ENCODE measurements at places on chromosomes 2 and 18. TPM values are rescaled to one million over a fixed set of nuclear protein-coding genes. Genes with fewer than 3 reads are reported as not detected.

GRCh38 chr2:159267921-159268320 lies 18.6 kb downstream of the WDSUB1 start:
- no peak overlapping the region for H3K4me3 ChIP-seq
- no peak overlapping the region for H3K27ac ChIP-seq

DNA sequence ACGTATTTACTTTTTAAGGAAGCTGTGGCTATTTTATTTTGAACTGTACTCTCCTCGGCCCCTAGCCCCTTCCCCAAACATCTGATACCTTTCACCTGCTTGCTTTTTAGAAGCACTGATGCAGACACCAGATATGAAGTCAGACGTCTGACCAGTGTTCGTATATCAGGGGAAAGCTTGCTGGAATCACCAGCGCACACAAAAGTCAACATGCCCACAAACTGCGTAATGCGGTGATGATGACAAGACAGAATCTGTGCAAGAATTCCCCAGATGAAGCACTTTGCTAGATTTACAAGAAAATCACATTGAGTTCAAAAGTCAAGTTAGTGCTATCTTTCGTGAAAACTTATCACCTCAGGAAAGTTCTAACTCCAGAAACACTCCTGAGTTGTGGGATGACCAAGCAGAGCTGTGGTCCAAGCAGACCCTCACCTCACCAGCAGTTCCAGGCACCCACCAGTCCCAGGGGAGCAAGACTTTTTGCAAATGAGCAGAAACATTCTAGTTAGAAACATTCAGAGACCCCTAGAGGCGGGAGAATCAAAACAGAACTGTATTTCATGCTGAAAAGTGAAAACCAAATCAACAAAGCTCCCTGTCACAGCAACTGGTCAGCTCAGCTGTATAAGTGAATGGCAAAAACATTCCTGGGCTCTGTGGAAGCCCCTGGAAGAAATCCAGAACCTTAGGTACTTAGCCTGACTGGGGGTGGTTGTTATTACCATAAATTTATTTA lies 55.7 kb downstream of the INO80C start:
- H3K27ac ChIP-seq: no peak overlapping the region
- no peak overlapping the region for H3K4me3 ChIP-seq

GRCh38 chr2:46320141-46320567 lies 22.9 kb downstream of the EPAS1 start:
- no peaks in the 10 kb centered on the region for H3K27me3 ChIP-seq
- peaks cover 99% of the 10 kb centered on the region for H3K4me1 ChIP-seq
- no peak overlapping the region for H3K4me3 ChIP-seq
- peaks cover 3% of the 10 kb centered on the region for H3K36me3 ChIP-seq

DNA sequence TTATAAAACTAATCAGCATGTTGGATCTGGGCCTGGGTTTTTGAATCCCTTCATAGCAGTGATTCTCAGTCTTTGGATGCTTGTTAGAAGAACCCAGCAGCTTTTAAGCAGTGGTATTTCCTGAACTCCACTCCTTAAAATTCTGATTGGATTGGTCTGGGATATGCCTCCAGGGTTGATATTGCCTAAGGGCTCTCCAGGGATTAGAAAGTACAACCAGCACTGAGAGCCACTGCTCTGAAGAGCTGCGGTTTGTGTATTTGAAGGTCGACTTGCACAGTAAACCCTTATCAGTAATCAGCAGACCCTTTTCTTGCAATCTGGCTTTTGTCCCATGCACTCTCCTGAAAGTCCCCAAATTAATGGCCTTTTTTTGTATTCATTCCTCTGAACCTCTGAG lies 17.0 kb upstream of the RBMS1 start:
- H3K27me3 ChIP-seq: peaks cover 21% of the 10 kb centered on the region
- no peak overlapping the region for H3K27ac ChIP-seq
- H3K36me3 ChIP-seq: no peaks in the 10 kb centered on the region
- H3K4me1 ChIP-seq: peaks cover 15% of the 10 kb centered on the region
- no peak for DNase-seq

DNA sequence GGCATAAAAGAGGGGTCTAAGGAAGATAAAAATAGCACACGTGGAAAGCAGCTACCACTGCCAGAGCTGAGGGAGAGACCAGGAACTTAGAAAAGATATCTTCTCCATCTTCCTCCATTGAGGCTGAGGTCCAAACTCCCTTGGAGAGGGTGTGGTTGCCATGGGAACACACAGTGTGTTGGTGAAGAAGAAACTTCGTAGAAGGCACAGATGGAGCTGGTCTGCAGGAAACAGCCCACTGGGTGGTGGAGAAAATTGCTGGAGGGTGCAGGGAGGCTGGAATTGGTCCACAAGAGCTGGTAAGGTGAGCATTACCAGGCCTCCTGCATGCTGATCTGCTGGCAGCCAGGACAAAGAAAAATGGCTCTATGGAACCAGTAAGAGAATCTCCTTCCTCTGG lies 191.0 kb downstream of the HRH4 start:
- no peak overlapping the region for H3K4me3 ChIP-seq
- no peaks in the 10 kb centered on the region for H3K27me3 ChIP-seq
- H3K4me1 ChIP-seq: peaks cover 7% of the 10 kb centered on the region
- no peaks in the 10 kb centered on the region for H3K36me3 ChIP-seq

DNA sequence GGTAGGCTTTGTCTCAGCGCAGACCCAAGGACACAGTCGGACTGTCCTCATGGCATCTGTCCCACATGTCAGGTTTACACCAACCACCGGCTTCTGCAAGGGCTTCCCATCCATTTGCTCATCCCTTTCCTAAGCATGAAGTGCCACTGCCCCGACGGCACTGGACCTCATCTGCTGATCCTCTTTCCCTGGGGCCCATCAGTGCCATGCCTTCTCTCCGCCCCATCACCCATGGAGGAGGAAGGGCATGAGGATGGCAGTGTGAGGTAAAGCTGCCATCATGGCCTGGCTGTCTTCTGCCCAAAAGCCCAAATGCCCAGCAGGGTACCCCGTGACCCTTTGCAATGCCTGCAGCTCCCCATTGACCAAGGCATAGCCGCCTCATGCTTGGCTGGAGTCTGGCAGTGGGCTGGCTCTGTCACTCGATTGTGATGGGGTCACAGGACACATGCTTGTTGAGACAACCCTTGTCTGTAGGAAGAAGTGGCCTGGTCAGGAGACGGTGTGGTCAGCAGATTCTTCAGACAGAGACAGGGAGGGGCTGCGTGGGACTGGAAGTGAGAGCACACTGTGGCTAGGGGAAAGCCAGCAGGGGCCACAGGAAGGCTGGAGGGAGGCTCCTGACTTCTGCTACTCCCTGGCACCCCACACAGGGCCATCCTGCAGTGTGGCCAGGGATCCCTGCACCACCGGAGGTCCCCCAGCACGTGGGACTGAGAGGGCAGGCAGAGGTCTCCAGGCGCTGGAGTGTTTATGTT lies 493.7 kb upstream of the HS6ST1 start:
- no peaks in the 10 kb centered on the region for H3K4me1 ChIP-seq
- H3K36me3 ChIP-seq: no peaks in the 10 kb centered on the region
- no peak overlapping the region for H3K4me3 ChIP-seq
- DNase-seq: no peak

DNA sequence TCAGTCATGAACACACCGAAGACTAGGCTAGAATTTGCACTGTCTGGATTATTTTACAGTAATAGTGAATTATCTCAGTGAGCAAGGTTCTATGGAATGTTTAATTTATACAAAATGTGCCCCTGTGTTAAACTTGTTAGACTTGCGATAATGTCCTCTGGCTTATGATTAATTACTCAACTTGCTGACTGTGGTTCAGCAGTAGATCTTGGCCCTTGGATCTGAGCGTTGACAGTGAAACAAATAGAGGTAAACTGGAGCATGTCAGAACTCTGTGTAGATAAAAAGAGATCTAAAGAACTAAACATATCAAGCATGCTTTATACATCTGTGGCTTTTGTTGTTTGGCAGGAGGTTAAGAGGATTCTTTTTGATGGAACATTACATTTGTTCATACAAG lies 407.6 kb downstream of the DSEL start:
- H3K4me1 ChIP-seq: no peaks in the 10 kb centered on the region
- DNase-seq: no peak
- H3K27me3 ChIP-seq: no peaks in the 10 kb centered on the region
- H3K4me3 ChIP-seq: no peak overlapping the region
- no peak overlapping the region for H3K27ac ChIP-seq
- no peaks in the 10 kb centered on the region for H3K36me3 ChIP-seq

GRCh38 chr2:88054782-88055370 lies 707 bp downstream of the KRCC1 start:
- no peak for DNase-seq
- peak overlapping the region; percentile 96 for H3K4me3 ChIP-seq
- peaks cover 64% of the 10 kb centered on the region for H3K4me1 ChIP-seq
- 0 out of 2 replicates have a peak, but pooled peaks cover 1% of the 10 kb centered on the region for H3K36me3 ChIP-seq

DNA sequence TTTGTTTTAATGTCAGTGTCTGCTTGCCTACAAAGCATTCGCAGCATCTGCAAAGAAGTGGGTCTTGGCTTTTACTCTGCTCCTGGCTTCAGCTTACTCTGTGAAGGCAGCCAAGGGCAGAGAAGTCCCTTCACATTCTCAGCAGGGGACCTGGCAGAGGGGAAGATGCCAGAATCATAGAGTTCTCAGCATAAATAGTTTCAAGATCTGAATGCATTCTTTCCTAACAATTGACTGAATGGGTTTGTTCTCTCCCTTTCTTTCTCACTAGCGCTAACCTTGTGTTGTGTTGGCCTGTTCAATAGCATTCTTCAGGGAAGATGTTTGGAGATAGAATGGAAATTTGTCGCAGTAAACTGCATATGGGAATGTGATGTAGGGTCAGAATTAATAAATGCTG lies 106.9 kb downstream of the FARSB start:
- DNase-seq: no peak
- H3K4me3 ChIP-seq: no peak overlapping the region
- H3K27ac ChIP-seq: no peak overlapping the region
- no peaks in the 10 kb centered on the region for H3K36me3 ChIP-seq
- H3K4me1 ChIP-seq: peaks cover 6% of the 10 kb centered on the region

- H3K27ac ChIP-seq: peak overlapping the region; percentile 82
- DNase-seq: no peak
- no peaks in the 10 kb centered on the region for H3K36me3 ChIP-seq
- peak overlapping the region; percentile 80 for H3K4me3 ChIP-seq
- no peaks in the 10 kb centered on the region for H3K27me3 ChIP-seq
These were observed 134.7 kb upstream of the MGAT5 start for GRCh38 chr2:134119117-134119712.

DNA sequence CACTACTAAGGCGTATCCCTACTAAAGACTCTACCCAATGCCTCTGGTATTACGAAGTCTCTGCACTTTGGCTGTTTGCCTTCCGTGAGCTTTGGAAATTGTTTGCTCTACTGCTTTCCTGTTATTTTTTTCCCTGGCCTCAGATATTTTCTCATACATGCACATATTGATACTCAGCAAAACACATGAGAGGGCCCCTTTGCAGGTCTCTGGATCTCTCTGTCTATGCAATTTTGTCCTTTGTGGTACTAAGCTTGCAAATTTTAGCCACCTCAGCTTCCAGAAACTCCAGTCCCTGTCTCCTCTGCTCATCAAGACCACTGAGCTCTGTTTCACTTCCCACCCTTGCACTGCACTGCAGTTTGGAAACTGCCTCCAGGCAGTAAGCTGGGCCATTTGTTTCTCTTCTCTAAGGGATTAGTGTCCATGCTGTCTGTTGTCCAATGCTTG lies 46.6 kb downstream of the TAF1B start:
- H3K4me3 ChIP-seq: no peak overlapping the region
- no peaks in the 10 kb centered on the region for H3K27me3 ChIP-seq
- peak; percentile 92 for DNase-seq
- H3K36me3 ChIP-seq: peaks cover 3% of the 10 kb centered on the region

- peaks cover 23% of the 10 kb centered on the region for H3K27me3 ChIP-seq
- H3K27ac ChIP-seq: no peak overlapping the region
- H3K36me3 ChIP-seq: no peaks in the 10 kb centered on the region
- peak; percentile 54 for DNase-seq
- no peak overlapping the region for H3K4me3 ChIP-seq
These were observed 58.1 kb downstream of the MYO3B start for GRCh38 chr2:170235860-170236679.

- no peak overlapping the region for H3K4me3 ChIP-seq
- no peak for DNase-seq
- H3K4me1 ChIP-seq: no peaks in the 10 kb centered on the region
- H3K36me3 ChIP-seq: no peaks in the 10 kb centered on the region
- no peaks in the 10 kb centered on the region for H3K27me3 ChIP-seq
These were observed 1272.8 kb downstream of the SUCLG1 start for GRCh38 chr2:83186105-83186760.

- no peak overlapping the region for H3K4me3 ChIP-seq
- no peaks in the 10 kb centered on the region for H3K4me1 ChIP-seq
- H3K27me3 ChIP-seq: no peaks in the 10 kb centered on the region
- H3K27ac ChIP-seq: no peak overlapping the region
These were observed 104.9 kb downstream of the CDC42EP3 start for GRCh38 chr2:37566517-37566981.

- no peaks in the 10 kb centered on the region for H3K27me3 ChIP-seq
- H3K4me1 ChIP-seq: no peaks in the 10 kb centered on the region
- no peak for DNase-seq
- H3K36me3 ChIP-seq: no peaks in the 10 kb centered on the region
- H3K4me3 ChIP-seq: no peak overlapping the region
- no peak overlapping the region for H3K27ac ChIP-seq
These were observed 3.3 kb downstream of the CDH7 start for GRCh38 chr18:65754121-65754520.

DNA sequence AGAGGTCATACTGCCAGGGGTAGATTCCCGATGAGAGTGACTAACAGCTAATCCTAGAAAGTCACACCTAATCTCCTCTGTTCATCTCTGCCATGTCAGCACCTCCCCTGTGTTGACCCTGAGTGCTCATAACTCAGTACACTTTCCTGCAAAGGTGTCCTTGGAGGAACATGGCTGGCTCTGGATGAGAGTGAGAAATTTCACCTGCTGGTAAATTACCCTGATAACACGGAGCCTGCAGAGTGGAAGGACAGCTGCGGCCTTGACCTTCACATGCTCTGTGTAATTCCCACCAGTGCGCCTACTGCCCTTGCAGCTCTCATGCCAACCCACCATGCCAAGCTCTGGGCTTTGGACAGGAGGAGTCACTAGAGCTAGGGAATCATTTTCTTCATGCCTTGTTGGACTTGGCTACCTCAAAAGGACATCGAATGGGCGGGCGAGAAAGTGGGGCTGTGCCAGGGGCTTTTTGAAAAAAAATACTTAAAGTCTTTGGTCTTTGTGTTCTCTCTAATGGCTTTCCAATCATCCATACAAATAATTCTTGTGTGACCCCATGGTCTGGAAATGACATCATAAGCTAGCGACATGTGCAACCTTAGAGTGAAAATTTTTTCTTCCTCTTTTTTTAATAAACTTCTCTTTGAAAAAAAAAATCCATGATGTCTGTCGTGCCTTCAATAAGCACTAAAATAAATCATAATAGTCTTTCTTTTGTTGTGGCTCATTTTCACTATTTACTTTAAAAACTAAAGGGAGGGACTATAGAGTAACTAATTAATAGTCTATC lies 319.9 kb downstream of the MYCN start:
- no peaks in the 10 kb centered on the region for H3K4me1 ChIP-seq
- no peaks in the 10 kb centered on the region for H3K36me3 ChIP-seq
- H3K27me3 ChIP-seq: no peaks in the 10 kb centered on the region
- H3K27ac ChIP-seq: no peak overlapping the region
- no peak overlapping the region for H3K4me3 ChIP-seq

Gene EMX1
- total RNA-seq: 3.9 TPM

Gene DNER
- not detected for total RNA-seq

Gene PLGLB1
- 0.20 TPM for total RNA-seq

Gene PHOSPHO2
- 11.4 TPM for total RNA-seq

Gene CFC1
- total RNA-seq: not detected

Gene TMEM247
- total RNA-seq: not detected
